ENCODE measurements at places on chromosomes 13 and 19.

- no peak within 1 kb of the TSS for H3K27ac ChIP-seq
- no peak for DNase-seq
- H3K4me3 ChIP-seq, result no peak within 1 kb of the TSS
- peaks cover 7% of the 10 kb centered on the region for H3K27me3 ChIP-seq
These were observed at the start of gene DOCK6 for GRCh38 chr19:11261971-11262839. Gene DOCK6, minus strand, starts transcription at chr19:11262524. Its CDS starts 84 bp downstream, at chr19:11262440.

DNA sequence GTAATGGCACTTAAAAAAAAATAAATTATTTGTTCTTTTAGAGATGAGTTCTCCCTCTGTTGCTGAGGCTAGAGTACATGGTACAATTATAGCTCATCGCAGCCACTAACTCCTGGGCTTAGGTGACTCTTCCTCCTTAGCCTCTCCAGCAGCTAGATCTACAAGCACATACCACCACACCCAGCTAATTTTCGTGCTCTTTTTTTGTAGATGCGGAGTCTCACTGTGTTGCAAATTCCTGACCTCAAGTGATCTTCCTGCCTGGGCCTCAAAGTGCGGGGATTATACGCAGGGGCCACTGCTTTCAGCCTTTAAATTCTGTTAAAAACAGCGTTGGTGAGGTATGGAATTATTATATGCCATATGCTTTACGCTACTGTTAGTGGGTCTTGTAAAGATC, 2034.0 kb downstream of the OLFM4 start:
- no peak overlapping the region for H3K27ac ChIP-seq
- H3K4me1 ChIP-seq, result no peaks in the 10 kb centered on the region
- no peaks in the 10 kb centered on the region for H3K36me3 ChIP-seq
- no peak overlapping the region for H3K4me3 ChIP-seq
- no peak for DNase-seq

DNA sequence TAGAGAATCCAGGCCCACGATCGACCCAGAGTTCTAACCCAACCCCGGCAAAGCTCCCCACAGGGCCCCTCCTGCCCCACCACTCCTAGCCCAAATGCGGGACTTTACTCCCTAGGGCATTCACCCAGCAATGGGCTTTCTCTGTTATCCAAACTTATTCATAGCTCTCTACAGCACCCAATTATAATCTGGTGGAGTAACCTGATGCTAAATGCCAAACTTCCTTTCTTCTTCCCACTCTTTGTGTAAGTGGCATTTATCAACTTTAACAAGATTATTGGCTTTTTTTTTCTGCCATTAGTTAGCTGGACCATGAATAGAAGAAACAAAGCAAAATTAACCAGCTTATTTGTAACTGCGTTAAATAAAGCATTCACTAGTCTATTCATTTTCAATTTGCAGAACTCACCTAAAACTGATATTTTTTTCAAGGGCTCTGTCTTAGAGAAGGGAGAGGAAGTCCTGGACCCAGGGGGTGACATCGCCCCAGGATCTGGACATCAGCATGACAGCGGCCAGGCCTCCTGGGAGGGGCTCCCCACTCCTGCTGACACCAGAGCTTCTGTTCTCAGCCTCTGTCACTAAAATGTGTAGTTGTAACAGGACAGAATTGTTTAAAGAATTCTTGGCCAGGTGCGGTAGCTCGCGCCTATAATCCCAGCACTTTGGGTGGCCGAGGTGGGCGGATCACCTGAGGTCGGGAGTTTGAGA, 1.5 kb downstream of the FAM124A start:
- DNase-seq, result no peak
- H3K27me3 ChIP-seq, result peaks cover 63% of the 10 kb centered on the region
- H3K4me3 ChIP-seq, result no peak overlapping the region
- no peak overlapping the region for H3K27ac ChIP-seq
- no peaks in the 10 kb centered on the region for H3K36me3 ChIP-seq
- peaks cover 13% of the 10 kb centered on the region for H3K4me1 ChIP-seq

DNA sequence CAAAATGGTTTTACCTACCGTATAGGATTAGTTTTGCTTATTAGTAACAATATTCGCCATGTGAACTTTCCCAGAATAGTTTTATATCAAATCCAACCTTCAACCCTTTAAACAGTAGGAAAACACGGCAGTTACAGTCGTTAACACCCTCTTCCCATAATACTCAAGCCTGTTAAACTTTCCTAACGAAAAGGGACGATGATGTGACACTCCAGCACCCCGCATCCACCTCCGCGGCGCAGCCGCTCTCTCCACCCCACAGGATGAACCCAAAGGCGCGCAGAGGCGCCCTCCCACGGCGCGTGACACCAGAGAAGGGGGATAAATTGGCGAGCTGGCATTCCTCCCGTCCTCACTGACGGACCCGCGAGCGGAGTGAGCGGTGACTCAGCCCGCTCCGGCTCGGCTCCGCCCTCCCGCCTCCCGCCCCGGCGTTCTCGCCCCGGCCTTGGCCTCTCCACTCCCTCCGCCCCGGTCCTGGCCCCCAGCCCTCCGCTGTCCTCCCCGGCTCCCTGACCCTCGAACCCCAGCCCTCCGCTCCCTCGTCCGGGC, 665 bp downstream of the TUBGCP3 start:
- peak overlapping the region; percentile 93 for H3K4me3 ChIP-seq
- peak overlapping the region; percentile 93 for H3K27ac ChIP-seq
- peaks cover 45% of the 10 kb centered on the region for H3K4me1 ChIP-seq
- peaks cover 23% of the 10 kb centered on the region for H3K36me3 ChIP-seq
- H3K27me3 ChIP-seq, result no peaks in the 10 kb centered on the region

DNA sequence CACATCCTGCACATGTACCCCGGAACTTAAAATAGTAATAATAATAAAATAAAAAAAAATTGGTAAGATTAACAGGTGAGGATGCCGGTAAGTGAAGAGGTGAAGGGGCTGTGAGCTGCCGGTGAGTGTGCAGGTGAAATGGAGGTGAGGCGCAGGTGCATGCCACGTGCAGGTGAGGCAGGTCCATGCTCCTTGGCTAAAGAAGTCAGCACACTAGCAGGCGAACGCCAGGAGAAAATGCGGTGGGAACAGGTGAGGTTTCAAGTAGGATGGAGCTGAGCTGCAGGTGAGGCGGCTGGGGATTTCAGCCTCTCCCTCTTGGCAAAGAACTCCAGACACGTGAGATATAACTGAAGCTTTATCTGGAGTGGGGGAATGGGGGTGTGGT, 7.5 kb upstream of the TNFSF14 start:
- H3K27ac ChIP-seq, result no peak overlapping the region
- H3K27me3 ChIP-seq, result peaks cover 4% of the 10 kb centered on the region
- peaks cover 16% of the 10 kb centered on the region for H3K4me1 ChIP-seq

- H3K36me3 ChIP-seq, result no peaks in the 10 kb centered on the region
- H3K27me3 ChIP-seq, result no peaks in the 10 kb centered on the region
- no peak for DNase-seq
- no peak overlapping the region for H3K27ac ChIP-seq
These were observed 30.5 kb upstream of the ZNF536 start for GRCh38 chr19:30341611-30342201.

- H3K36me3 ChIP-seq, result no peaks in the 10 kb centered on the region
- no peaks in the 10 kb centered on the region for H3K4me1 ChIP-seq
- no peak overlapping the region for H3K27ac ChIP-seq
- H3K27me3 ChIP-seq, result peaks cover 9% of the 10 kb centered on the region
- DNase-seq, result no peak
These were observed 7.0 kb downstream of the KLK3 start for GRCh38 chr19:50861496-50862286.

DNA sequence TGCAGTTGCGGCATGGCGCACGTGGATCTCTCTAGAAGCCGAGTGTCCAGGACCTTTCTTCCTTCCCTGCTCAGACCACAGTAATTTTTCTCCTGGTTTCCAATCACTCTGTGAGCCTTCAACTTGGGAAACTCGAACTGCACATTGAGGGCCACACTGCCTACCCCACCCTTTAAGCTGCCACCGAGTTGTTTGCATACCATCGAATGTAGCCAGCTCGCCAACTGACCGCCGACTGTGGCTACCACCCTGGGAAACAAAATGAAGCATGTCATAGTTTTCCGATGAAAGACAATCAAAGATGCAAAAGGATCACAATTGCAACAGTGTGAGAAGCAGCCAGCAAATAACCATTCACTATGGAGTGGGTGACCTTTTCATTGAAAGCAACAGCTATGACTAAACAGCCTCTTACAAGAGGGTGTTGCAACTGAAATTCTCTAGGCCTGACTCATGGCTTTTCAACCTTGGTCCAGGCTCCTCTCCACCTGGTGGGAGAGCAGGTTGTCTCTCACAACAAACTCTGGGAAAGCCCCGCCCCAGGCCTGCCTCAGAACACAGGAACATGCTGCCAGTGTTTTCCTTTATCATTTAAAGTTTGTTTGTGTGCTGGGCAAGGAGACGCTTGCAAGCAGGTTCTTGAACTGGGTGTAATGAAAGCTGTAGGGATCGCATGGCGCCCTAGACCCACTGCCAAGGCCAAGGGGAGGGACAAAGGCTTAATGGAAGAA, 141.7 kb upstream of the SERP2 start:
- no peaks in the 10 kb centered on the region for H3K27me3 ChIP-seq
- DNase-seq, result no peak
- H3K27ac ChIP-seq, result no peak overlapping the region
- H3K4me1 ChIP-seq, result no peaks in the 10 kb centered on the region
- H3K36me3 ChIP-seq, result no peaks in the 10 kb centered on the region
- H3K4me3 ChIP-seq, result no peak overlapping the region

- peaks cover 14% of the 10 kb centered on the region for H3K4me1 ChIP-seq
- H3K4me3 ChIP-seq, result no peak overlapping the region
- no peak for DNase-seq
These were observed 6.9 kb downstream of the CARM1 start for GRCh38 chr19:10878253-10878652.

DNA sequence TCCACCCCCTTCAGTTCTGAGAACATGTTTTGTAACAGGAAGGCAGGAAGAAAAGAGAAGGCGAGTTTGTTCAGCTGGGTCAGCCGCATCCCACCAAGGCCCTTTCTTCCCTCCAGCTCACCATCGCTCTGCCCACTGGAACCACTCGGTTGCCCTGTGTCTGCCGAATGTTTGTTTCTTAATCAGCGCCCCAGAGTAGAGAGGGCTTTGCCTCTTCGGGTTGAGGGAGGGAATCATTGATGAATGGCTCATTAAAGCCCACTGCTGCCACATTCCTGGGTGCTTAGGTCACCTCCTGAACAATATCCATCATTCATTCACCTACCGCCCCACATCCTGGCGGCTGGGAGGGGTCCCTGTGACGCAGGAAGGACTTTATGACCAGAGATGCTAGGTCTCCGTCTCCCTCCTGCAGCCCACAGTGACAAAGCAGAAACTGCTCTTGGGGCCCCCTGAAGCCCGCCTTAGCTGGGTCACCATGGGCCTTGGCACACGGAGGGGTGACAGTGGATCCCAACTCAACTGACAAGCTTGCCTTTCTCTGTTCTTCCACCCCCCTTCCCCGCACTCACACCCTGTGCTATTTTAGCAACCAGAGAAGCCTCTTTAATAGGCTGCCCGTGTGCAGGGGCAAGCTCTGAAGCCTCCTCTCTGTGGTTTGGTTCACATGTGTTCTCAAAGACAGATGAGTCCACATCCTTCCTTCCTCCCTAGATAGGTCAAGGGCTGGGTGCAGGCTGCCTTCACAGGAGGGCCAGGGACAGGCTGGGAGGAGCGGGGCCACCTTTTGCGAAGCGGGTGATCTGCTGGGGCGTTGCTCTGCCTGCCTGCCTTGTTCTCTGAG, 46.2 kb downstream of the ACTN4 start:
- DNase-seq, result peak; percentile 27
- H3K4me1 ChIP-seq, result peaks cover 7% of the 10 kb centered on the region
- no peaks in the 10 kb centered on the region for H3K27me3 ChIP-seq
- H3K4me3 ChIP-seq, result no peak overlapping the region
- H3K27ac ChIP-seq, result no peak overlapping the region

DNA sequence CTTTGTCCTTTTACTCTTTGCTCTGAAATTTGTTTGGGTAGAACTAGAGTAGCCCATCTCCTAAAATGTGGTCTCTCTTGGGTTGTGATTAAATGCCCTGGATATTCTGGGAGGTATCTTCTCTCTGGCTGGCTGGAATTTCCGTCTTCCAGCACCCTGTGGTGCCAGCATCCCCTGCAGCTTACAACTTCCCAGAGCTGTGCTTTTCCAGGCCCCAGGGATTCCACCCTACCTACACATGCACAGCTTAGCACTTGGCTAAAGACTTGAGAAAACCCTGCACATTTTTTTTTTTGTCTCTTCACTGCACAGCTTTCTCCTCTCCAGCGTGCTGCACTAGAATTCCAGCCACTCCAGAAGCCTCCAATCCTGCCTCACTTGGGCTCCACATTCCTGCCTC, 334.7 kb downstream of the IRS2 start:
- H3K4me3 ChIP-seq, result no peak overlapping the region
- H3K4me1 ChIP-seq, result no peaks in the 10 kb centered on the region
- H3K27ac ChIP-seq, result no peak overlapping the region
- no peaks in the 10 kb centered on the region for H3K27me3 ChIP-seq
- no peak for DNase-seq

GRCh38 chr13:44386913-44387556, 13.4 kb downstream of the SERP2 start:
- H3K27me3 ChIP-seq, result no peaks in the 10 kb centered on the region
- no peaks in the 10 kb centered on the region for H3K36me3 ChIP-seq
- H3K4me1 ChIP-seq, result no peaks in the 10 kb centered on the region
- DNase-seq, result no peak

DNA sequence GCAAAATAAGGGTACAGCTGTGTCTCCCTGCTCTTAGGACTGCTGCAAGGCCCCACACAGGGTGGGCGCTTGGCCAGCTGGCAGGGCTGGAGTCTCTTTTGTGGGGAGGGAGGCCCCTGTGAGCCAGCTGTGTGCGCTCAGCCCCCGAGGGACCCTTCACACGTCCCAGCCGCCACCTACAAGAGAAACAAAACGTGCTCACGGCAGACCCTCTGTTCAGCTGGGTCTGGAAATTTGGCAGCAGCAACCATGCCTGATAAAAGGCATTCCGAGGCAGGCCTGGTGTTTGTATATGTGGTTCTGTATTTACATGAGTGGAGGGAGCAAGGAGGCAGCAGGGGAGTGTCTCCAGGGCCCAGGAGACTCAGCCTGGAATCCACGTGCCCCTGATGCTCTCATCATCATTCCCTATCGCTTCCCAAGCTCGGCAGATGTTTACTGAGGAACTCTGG, 49.7 kb downstream of the CRTC1 start:
- H3K27ac ChIP-seq, result no peak overlapping the region
- DNase-seq, result no peak
- H3K4me1 ChIP-seq, result no peaks in the 10 kb centered on the region
- no peaks in the 10 kb centered on the region for H3K36me3 ChIP-seq
- no peak overlapping the region for H3K4me3 ChIP-seq

GRCh38 chr19:6734096-6734696, 3.2 kb downstream of the GPR108 start:
- no peak for DNase-seq
- H3K27me3 ChIP-seq, result no peaks in the 10 kb centered on the region
- H3K36me3 ChIP-seq, result peaks cover 26% of the 10 kb centered on the region
- H3K4me1 ChIP-seq, result peaks cover 34% of the 10 kb centered on the region

- no peak overlapping the region for H3K27ac ChIP-seq
- no peak for DNase-seq
- no peak overlapping the region for H3K4me3 ChIP-seq
- peaks cover 2% of the 10 kb centered on the region for H3K27me3 ChIP-seq
- H3K4me1 ChIP-seq, result no peaks in the 10 kb centered on the region
These were observed 434.1 kb downstream of the ZNF536 start for GRCh38 chr19:30806311-30806710.

- no peaks in the 10 kb centered on the region for H3K27me3 ChIP-seq
- no peak overlapping the region for H3K27ac ChIP-seq
- H3K4me3 ChIP-seq, result no peak overlapping the region
- peaks cover 24% of the 10 kb centered on the region for H3K4me1 ChIP-seq
These were observed 40.6 kb downstream of the WDFY2 start for GRCh38 chr13:51624695-51625345.
